ENCODE measurements at places on chromosomes 6 and 20. TPM values are rescaled to one million over a fixed set of nuclear protein-coding genes. Genes with fewer than 3 reads are reported as not detected.
A peak's percentile ranks its signal among the peaks of the same experiment; 100 is the strongest.

DNA sequence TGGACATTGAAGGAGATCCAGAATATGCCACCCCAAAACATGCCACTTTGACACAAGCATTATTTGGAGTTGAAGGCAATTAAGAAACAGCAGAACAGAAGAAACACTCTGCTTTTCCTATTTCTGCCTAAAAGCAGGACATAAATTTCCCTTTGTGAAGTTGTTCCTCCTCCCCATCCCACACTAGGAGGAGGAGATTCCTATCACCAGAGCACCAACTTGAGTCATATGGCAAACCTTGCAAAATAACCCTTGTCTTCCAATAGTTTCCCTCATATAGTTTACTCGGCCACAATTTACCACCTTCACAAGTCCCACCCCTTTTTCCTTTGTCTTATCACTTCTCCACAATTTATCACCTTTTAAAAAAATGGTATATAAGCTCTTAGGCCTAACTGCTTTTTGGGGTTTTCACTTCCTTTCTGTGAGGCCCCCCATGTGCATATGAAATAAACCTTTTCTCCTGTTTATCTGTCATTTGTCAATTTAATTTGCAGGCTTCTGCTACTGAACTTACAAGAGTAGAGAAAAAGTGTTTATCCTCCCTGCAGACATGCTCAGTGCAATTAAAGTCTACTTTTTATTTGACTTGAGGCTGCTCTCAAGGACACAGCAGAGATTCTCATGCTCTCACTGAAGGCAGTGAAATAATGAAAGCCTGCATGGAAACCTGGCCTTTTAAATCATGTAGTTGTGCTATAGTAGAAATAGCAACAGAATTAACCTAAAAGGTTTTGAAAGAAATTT, 2.8 kb upstream of the RAB23 start:
- DNase-seq = peak; percentile 36

DNA sequence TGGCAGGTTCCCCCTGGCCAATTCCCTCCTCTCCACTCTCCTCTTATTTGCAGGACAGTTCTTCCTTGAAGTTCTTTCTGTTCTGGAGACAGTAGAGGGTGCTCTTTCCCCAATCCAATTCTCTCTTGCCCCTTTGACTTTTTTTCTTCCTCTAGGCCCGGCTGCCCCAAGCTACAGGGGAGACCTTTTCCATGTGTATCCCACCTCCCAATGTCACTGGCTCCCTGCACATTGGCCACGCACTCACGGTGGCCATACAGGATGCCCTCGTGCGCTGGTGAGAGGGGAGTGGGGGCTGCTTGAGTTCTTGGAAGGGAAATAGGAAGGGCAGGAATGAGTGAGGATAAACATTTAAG, 1.5 kb downstream of the VARS2 start:
- peak; percentile 64 for DNase-seq

MLN gene
- total RNA-seq = not detected

BRD2 gene
- total RNA-seq = 57.1 TPM
